ENCODE measurements at places on chromosomes 2 and 18. TPM values are rescaled to one million over a fixed set of nuclear protein-coding genes. Genes with fewer than 3 reads are reported as not detected.

DNA sequence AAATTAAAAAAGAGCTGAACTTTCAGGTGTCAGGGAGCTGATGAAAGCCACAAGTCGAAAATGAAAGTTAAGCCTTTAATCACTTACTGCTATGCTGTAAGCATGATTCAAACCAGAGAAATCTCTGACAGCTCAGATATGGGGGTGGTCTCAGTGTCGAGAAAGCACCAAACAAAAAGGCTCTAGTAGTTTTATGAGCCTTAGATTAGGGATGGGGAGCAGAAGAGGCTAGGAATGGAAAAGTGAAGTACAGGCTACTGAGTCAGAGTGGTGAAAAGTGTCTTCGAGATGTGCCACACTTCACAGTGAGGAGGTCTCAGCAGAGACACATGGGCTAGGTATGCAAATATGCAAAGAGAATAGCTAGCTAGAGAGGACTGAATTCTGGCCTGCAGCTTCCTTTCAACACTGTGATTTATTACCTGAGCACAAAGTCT, 482.2 kb downstream of the SPAG16 start:
- DNase-seq = no peak

- no peak for DNase-seq
These were observed 90.6 kb upstream of the ZCCHC2 start for GRCh38 chr18:62432176-62432575.

DNA sequence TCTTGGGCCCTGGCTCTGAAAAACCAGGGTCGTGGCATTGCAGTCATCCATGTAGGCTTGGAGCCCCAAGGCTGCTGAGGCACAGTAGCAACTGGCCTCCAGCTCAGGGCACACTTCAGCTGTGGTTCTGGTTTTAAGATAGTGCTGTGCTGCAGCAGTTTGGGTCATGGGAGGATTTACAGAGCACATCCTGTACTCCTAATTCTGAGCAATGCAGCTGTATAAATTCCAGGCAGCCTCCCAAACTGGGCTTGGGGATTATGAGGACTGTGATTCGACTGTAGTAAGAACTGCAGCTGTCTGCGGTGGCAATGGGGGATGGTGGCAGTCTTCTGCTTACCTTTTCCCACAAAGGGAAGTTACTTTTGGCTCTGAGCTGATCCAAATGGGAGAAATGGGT, 536.3 kb upstream of the GCFC2 start:
- no peak for DNase-seq

GRCh38 chr2:86510436-86510933, 52.8 kb downstream of the CHMP3 start:
- no peak for DNase-seq

- no peak for DNase-seq
These were observed 264.7 kb downstream of the TNS1 start for GRCh38 chr2:217738061-217738460.

- peak; percentile 62 for DNase-seq
These were observed 176.3 kb upstream of the NABP1 start for GRCh38 chr2:191501561-191502168.

DNA sequence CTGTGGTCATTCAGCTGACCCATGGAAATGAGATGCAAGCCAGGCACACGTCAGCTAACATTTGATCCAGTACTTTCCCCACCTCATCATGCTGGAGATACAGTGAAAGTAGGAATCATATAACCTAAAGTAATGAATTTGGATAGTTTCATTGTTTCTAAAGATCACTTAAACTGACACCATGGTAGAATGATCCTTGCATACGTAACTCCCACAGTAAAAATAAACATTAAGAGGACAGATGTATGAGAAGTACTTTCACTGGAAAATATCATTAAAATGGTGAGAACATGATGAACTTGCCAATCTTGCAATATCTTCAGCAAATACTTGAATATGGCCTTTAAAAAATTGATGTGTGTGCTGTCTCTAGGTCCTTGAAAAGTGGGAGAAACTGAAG, 85.4 kb downstream of the MAIP1 start:
- no peak for DNase-seq

GRCh38 chr2:204145791-204146190, 209.2 kb downstream of the ICOS start:
- DNase-seq = no peak

- DNase-seq = no peak
These were observed 273.9 kb downstream of the MYT1L start for GRCh38 chr2:2057125-2057721.

GRCh38 chr18:23340661-23341060, 112.4 kb upstream of the RIOK3 start:
- DNase-seq = peak; percentile 79

DNA sequence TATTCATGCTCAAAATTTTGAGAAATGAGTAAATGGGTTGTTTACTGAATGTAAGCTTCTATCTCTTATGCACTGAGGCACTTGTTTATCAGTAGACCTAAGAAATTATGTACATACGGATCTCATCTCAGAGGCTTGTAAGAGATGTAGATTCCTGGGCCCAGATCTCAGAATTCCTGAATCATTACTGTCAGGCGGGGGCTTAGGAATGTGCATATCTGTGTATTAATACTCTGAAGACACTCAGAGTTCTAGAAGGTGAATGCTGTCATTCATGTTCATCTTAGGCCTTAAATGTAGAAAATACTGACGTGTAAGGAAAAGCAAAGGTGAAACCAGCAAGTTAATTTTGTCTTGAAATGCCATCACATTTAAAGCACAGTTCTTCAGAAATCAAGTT, 169.6 kb downstream of the FMNL2 start:
- no peak for DNase-seq

GRCh38 chr2:100285691-100286090, 36.6 kb downstream of the LONRF2 start:
- DNase-seq = no peak

GRCh38 chr2:219122202-219122980, 38.2 kb downstream of the NHEJ1 start:
- DNase-seq = no peak

DNA sequence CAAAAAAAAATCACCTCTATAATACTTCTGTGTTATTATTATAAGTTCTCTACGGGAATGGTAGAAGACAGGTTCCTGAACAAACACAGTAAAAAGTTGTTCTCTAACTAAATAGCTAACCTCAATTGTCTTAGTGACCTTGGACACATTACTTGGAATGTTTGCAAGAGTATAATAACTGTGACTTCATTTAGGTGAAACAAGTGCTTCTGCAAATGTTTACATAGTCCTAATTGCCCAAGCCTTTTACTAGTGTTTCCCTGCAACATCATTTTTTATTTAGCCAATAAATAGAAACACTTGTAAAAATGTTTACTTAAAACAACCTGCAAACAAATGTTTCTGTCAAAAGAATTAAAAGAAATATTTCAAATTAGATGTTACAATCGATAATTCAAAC, 9.9 kb downstream of the PLEKHM3 start:
- no peak for DNase-seq

- DNase-seq = no peak
These were observed 12.5 kb downstream of the KLHL29 start for GRCh38 chr2:23397478-23397877.

GRCh38 chr2:117406443-117406842, 408.0 kb upstream of the DDX18 start:
- no peak for DNase-seq

- DNase-seq = no peak
These were observed 114.1 kb downstream of the TPO start for GRCh38 chr2:1527153-1527992.

- DNase-seq = no peak
These were observed 19.0 kb downstream of the NABP1 start for GRCh38 chr2:191696966-191697365.

GRCh38 chr2:226414335-226414734, 385.3 kb downstream of the IRS1 start:
- no peak for DNase-seq

DNA sequence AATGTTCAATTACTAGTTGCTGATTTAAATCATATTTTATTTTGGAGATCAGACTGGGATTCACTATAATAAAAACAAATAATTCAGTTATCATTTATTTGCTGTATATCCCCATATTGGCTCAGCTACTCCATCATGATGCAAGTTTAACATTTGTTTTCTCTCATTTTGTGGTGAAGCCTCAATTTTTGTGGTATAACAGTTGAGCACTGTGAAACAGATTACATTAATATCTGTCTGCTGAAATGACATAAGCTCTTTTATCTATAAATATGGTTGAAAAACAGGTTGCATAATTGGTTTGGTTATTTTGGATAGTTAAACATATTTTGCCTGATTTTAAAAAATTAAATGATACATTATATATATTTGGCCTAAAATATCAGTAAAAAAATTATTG, 67.7 kb downstream of the DPP4 start:
- no peak for DNase-seq

GRCh38 chr2:17373741-17374140, 144.5 kb downstream of the RAD51AP2 start:
- DNase-seq = no peak

DNA sequence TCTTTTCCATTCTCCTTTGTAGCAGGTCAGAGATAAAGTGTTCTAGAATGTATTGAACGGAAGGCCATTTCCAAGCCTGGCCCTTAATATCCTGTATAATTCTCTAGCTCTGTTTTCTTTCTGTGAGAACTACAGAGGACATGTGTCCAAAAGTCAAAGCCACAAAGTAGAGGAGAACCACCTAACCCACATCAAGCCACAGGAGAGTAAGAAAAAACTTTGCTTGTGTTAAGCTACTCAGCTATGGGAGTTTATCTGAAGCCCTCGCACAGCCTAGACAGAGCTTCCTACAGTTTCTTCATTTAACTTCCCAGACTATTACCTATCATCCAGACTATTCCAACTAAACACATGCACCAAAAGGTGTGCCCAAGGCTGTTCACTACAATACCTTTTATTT, 22.0 kb downstream of the ADAM17 start:
- no peak for DNase-seq

DNA sequence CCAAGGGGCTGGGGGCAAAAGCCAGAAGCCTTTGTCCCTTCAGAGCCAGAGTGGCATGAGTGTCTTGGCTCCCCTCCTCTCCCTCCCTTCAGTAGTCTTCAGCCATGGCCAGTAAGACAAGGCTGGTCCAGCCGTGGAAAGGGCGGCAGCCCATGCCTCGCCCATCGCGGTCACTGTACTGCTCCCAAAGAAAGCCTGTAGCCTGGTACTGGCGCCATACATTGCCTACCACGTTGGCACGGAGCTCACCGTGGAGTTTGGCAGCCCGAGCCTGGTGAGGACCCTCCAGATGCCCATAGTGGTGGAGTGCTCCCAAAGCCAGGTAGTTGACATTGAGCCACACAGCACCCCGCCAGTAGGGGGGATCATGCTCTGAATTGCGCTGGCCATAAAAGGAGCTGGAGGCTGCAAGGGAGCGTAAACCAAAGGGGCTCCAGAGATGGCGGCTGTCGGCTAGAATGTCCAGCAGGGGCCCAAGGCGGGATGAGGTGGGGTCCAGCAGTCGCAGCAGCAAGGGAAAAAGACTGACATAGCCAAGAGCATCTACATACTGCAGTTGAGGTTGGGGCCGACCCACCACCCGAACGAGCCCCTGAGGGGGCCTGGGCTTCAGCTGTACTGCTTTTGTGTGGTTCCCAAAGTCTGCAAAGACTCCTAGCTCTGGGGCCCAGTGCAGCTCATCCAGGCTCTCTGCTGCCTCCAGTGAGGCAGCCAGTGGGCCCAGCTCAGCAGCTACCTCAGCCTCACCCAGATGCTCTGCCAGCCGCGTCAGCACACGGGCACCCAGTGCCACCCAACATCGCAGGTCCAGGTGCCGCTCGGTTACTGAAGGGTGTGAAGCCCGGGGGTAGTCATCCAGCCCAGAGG, 3.2 kb downstream of the WBP1 start:
- DNase-seq = no peak

- DNase-seq = no peak
These were observed 934.8 kb downstream of the NRXN1 start for GRCh38 chr2:50097148-50097547.

DNA sequence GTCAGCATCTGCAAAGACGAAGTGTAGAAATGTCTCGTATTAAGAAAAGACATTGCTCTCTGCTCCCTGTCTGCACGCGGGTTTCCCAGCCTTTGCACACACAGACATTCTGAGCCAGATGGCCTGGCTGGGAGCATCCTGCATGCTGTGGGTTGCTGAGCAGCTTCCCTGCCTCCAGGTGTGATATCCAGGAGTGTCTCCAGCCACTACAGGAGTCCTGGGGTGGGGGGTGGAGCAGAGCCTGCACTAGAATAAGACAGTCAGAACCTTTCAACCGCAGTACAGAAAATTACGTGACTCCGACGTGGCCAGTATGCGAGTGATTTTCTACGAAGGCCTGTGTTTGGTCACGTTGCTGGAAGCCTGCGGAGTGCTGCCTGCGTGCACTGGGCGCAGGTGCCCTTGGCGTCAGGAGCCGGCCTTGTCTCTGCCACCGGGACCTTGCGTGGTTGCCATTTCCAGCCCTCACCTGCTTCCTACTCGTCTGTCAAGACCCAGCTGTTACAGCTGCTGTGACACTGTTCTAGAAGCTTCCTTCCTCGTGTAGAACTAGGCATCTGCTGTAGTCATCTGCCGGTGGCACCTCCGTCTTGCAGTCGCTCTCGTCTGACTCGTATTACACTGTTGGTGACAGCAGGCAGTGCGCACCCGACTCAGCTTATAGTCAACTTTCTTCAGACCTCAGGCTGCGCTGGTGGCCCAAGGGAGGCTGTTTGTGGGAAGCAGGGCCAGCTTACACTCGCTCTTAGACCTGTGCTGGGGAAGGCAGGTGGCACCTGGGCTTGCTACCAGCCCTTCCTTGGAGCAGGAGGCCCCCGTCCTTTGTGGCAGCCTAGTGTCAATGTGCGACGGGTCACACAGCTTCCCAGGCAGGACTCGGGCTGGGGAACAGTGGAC, 11.2 kb downstream of the CTDP1 start:
- no peak for DNase-seq

GRCh38 chr18:45403341-45404049, 211.8 kb upstream of the SLC14A2 start:
- no peak for DNase-seq

GRCh38 chr2:12456293-12457106, 260.2 kb upstream of the TRIB2 start:
- peak; percentile 86 for DNase-seq

GRCh38 chr2:228938629-228939028, 332.5 kb downstream of the PID1 start:
- peak; percentile 6 for DNase-seq

- DNase-seq = no peak
These were observed 260.0 kb downstream of the FIGN start for GRCh38 chr2:163475815-163476214.

GRCh38 chr2:15378148-15378908, 182.8 kb downstream of the NBAS start:
- DNase-seq = no peak

- DNase-seq = no peak
These were observed 1.3 kb downstream of the MOB4 start for GRCh38 chr2:197517150-197517549.

ACVR1C gene
- 0.09 TPM for polyA plus RNA-seq

FBLN7 gene
- 11.7 TPM for polyA plus RNA-seq

CYS1 gene
- 15.6 TPM for polyA plus RNA-seq

FKBP1B gene
- 14.3 TPM for polyA plus RNA-seq

IL36G gene
- polyA plus RNA-seq = 0.45 TPM

PTPRN gene
- polyA plus RNA-seq = 0.69 TPM

FBXO48 gene
- 3.3 TPM for polyA plus RNA-seq

MYCN gene
- polyA plus RNA-seq = 20.3 TPM

SPRED2 gene
- polyA plus RNA-seq = 34.7 TPM

SPR gene
- 6.3 TPM for polyA plus RNA-seq

ZNF385B gene
- 6.1 TPM for polyA plus RNA-seq

CERKL gene
- polyA plus RNA-seq = 7.9 TPM

SCN1A gene
- 1.9 TPM for polyA plus RNA-seq

PDE1A gene
- polyA plus RNA-seq = 12.1 TPM

CROCC2 gene
- polyA plus RNA-seq = 2.0 TPM

Measured in right lung (tissue), 10 donors.